ENCODE measurements at places on chromosomes 11 and 22. TPM values are rescaled to one million over a fixed set of nuclear protein-coding genes. Genes with fewer than 3 reads are reported as not detected.
A peak's percentile ranks its signal among the peaks of the same experiment; 100 is the strongest.

DNA sequence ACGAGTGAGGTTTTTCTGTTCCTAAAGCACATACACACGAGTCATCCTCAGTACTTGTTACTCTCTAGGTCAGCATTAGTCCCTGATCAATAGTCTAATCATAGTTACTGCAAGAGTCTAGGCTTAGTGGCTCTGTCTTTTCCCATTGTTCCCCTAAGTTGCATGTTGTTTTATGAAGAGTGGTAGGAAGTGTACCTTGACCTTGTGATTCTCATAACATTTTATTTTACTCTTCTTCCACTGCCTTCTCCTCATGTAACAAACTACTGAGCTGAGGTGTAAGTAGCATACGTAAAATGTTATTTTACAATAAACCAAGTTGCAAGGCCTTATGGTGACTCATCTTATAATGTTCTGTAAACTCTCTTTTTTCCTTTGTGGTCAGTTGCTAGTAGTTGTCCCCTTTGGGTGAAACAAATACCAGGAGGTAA, 15.0 kb downstream of the METTL15 start:
- DNase-seq, result no peak

DNA sequence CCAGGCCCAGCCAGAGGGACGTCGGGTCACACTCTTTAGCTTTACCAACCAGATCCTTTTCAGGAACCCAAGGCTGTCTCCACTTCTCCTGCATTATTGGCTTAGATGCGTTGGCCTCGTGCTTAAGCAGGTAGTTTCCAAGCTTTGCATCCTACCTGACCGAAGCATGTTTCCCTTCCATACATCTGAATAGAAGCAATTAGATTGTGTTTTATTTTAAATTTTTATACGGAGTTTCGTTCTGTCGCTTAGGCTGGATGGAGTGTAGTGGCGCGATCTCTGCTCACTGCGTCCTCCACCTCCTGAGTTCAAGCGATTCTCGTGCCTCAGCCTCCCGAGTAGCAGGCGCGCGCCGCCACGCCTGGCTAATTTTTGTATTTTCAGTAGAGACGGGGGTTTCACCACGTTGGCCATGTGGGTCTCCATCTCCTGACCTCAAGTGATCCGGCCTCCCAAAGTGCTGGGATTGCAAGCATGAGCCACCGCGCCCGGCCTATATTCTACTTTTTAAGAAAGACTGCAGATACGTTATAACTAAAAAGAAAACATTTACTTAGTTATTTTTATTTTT, 677 bp downstream of the DYNC2H1 start:
- no peak for DNase-seq

DNA sequence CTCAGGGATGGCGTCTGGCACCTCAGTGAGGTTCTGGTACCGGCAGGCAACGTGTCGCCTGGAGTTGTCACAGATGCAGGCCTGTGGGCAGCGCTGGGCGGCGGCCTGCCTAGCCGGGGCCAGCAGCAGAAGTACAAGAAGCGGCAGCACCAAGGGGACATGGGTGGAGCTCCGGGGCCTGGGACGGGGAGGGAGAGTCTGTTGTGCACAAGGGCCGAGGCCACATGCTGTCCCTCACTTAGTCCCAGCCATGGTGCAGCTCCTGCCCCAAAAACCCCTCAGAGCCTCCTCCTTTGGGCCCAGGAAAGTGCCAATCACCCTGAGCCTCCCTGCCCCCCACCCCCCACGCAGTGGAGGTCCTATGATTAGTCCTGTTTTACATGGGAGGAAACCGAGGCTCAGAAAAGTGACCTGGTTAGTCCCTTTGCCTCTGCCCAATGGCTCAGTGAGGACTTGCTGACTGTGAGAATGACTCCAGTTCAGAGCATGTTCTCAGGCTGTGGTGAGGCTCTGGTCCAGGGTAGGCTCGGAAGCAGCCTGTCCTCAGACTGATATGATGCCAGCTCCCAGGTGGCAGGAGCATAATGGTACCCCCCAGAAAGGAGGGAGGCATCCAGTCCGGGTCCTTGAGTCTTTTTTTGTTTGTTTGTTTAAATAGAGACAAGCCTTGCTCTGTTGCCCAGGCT, 1.1 kb downstream of the CHADL start:
- DNase-seq, result no peak

GRCh38 chr11:30310623-30311022, 12.3 kb upstream of the ARL14EP start:
- DNase-seq, result no peak

- DNase-seq, result no peak
These were observed 48.4 kb downstream of the CDKN1C start for GRCh38 chr11:2837096-2837601.

GRCh38 chr11:134508219-134508990, 96.4 kb upstream of the B3GAT1 start:
- no peak for DNase-seq

Gene MYRF
- 0.27 TPM for total RNA-seq

DNA sequence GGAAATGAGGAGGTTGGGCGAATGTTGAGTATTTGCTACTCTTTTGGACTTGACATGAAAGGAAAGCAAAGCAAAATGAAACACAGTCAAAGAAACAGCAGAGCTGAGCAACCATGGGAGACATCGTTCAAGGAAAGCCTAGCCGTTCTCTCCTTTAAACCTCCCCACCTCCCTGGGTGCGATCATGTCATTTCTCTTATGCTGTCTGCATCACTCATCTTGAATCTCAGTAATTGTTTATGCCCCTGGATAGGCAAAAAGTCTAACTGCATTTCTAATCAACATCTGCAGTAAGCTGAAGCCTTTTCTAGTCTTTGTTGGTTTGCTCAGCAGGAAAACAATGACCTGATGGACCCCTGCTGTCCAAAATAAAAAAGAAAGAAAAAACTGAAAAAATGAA, 107.0 kb downstream of the MSANTD4 start:
- no peak for DNase-seq

GRCh38 chr22:39703091-39703490, 132.5 kb downstream of the CACNA1I start:
- no peak for DNase-seq

DNA sequence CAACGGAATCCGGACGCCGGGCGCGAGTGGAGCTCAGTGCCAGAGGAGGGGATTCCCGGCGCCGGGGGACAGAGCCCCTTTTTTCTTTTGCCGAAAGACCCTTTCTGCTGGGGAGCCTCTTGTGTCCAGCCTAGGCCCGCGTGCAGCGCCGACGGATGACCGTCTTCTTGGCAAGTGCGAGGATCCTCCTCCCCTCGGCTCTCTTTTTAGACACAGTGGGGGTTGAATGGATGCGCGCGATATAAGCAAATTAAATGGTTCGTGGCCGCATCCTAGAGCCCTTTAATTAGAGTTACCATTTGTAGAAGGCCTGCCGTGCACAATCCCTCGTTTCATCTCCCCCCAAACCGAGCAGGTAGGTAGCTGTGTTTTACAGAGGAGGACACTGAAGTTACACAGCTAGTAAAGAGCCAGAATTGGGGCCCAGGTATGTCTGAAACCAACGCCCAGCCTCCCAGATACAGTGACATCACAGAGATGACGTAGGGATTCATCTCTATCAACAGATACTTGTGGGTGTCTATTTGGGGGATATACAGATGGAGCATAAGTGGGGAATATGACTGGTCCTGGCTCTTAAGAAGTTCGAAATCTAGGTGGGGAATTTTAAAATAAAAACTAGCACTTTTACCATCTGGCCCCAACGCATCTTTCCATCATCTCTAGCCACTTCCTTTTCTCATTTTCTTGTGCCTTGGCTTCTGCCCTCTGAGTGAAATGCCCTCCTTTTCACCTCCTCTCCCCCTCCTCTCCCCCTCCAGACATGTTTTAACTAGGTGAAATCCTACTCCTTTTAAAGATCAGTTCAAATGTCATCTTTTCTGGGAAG, 875 bp downstream of the TCP11L1 start:
- DNase-seq, result peak; percentile 28

- DNase-seq, result no peak
These were observed 1128.2 kb downstream of the BRD1 start for GRCh38 chr22:48699511-48699910.

Gene CEND1
- total RNA-seq, result not detected

Gene CARD16
- total RNA-seq, result 5.9 TPM

GRCh38 chr11:13366266-13367026, 88.9 kb downstream of the BMAL1 start:
- DNase-seq, result no peak

GRCh38 chr22:18056807-18057474, 20.8 kb upstream of the PEX26 start:
- DNase-seq, result no peak

DNA sequence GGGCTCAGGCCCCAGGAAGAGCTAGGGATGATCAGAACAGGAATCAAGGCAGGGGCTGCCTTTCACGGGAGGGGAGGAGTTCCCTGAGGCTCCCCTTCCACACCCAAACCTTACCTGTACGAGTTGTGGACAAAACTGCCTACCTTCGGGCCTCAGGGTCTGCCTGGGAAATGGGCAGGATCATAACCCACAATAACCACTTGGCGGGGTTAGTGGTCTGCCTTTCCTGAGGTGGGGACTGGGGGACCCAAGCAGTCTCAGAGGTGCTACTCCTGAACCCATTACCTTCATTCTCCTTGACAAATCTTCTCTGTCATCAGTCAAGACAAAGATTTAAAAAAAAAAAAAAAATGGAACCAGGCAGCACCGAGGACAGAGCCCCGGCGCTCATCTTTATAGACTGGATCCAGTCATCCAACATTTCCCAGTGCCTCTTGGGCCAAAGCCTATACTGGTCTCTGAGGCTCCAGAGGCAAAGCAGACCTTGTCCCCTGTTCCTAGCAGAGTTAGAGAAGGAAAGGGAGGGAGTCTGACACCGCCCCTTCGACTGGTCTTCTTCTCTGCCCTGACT, 14.2 kb downstream of the P2RY6 start:
- DNase-seq, result no peak

GRCh38 chr11:2930704-2931419, 1.6 kb upstream of the PHLDA2 start:
- peak; percentile 57 for DNase-seq

GRCh38 chr11:86197448-86197847, 47.1 kb upstream of the EED start:
- no peak for DNase-seq

DNA sequence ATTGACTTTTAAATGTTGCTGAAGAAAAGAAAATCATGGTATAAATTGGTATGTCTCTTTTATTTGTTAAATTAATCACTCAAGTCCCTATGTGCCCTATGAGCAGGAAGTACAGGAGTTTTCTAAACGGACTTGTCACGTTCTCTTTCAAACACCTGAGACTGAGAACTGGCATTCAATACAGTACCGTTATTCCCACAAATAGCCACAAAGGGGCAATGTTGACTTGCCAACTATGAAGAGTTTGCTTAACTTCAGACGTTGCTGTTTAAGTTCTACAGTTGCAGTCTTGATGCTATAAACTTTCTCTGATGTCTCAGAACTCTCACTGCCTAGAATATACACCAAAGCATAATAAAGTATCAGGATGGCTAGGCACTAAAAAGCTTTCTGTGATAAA, 7.6 kb downstream of the OR56A1 start:
- no peak for DNase-seq

Gene PANX3
- not detected for total RNA-seq

DNA sequence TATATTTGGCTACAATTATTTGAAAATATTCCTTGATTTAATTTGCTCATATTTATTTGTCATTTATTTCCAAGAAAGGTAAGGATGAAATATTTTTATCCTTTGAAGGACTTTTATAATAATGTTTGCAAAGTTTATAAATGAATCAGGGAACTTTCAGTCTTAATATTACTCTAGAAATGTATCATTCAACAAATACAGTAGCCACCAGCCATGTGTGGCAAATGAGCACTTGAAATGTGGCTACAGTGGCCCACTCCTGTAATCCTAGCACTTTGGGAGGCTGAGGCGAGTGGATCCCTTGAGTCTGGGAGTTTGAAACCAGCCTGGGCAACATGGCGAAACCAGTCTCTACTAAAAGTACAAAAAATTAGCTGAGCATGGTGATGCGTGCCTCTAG, 20.3 kb upstream of the PHF21A start:
- DNase-seq, result no peak

GRCh38 chr22:46289244-46289891, 7.3 kb upstream of the GTSE1 start:
- DNase-seq, result no peak

DNA sequence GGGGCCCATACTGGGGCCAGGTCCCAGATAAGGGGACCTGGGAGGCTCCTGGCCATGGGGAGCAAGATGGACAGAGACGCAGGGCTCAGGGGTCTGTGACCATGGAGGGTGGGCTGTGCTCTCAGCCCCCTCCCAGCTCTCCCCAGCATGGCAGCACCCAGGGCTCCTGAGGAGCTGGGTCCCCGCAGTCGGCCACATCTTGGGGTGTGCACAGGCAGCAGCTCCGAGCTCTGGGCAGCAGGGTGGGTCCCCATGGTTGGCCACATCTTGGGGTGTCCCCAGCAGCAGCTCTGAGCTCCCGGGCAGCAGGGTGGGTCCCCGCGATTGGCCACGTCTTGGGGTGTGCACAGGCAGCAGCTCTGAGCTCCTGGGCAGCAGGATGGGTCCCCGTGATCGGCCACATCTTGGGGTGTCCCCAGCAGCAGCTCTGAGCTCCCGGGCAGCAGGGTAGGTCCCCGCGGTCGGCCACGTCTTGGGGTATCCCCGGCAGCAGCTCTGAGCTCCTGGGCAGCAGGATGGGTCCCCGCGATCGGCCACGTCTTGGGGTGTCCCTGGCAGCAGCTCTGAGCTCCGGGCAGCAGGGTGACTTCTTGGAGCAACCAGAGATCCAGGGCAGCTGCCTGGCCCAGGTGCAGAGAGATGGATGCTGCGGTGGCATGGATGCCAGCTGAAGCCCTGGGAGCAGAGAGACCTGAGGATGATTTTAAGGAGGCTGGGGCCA, 18.3 kb upstream of the MUC5B start:
- no peak for DNase-seq

- no peak for DNase-seq
These were observed 117.7 kb downstream of the WT1 start for GRCh38 chr11:32317643-32318042.

Gene OR5P2
- total RNA-seq, result not detected

Gene CLCF1
- total RNA-seq, result 0.81 TPM

Gene TSSK2
- not detected for total RNA-seq

DNA sequence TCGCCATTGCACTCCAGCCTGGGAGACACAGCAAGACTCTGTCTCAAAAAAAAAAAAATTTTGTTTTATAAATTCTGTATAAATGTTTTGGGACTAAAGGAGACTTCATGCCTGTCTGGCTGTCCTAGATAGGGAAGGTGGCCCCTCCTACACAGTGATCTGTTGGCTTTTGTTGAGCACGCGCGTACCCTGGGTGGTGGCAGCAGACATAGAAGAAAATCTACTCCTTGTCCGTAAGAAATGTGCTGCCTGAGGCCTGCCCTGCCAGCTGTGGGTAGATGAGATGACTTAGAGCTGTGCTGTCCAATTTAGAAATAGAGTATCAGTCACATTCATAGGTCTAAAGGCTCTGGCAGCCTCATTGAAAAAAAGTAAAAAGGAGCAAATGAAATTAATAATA, 37.0 kb downstream of the AP2A2 start:
- no peak for DNase-seq

Gene STK33
- 7.3 TPM for total RNA-seq

- DNase-seq, result no peak
These were observed 31.2 kb upstream of the SORL1-AS1 start for GRCh38 chr11:121483805-121484480.

DNA sequence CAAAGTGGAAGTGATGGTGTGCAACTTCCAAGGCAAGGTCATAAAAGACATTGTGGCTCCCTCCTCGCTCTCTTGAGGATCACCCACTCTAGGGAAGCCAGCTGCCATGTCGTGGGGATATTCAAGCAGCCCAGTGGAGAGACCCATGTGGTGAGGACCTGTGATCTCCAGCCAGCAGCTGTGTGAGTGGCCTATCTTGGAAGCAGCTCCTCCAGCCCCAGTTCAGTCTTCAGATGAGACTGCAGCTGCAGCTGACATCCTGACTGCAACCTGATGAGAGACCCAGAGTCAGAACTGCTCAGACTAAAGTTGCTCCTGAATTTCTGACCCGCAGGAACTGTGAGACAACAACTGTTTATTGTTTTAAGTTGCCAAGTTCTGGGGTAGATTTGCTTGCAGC, 86.4 kb upstream of the GRK3 start:
- no peak for DNase-seq
